RPMI7951 (cell line): ENCODE measurements at places on chromosomes 3 and 15. TPM values are rescaled to one million over a fixed set of nuclear protein-coding genes. Genes with fewer than 3 reads are reported as not detected.

GP9 gene
- not detected in 2 replicates for total RNA-seq

GRCh38 chr15:60752973-60753720 is 274.2 kb upstream of the ICE2 start:
- no peak for DNase-seq

GRCh38 chr3:112460519-112461195 is 38.6 kb downstream of the BTLA start:
- DNase-seq, result no peak

DNA sequence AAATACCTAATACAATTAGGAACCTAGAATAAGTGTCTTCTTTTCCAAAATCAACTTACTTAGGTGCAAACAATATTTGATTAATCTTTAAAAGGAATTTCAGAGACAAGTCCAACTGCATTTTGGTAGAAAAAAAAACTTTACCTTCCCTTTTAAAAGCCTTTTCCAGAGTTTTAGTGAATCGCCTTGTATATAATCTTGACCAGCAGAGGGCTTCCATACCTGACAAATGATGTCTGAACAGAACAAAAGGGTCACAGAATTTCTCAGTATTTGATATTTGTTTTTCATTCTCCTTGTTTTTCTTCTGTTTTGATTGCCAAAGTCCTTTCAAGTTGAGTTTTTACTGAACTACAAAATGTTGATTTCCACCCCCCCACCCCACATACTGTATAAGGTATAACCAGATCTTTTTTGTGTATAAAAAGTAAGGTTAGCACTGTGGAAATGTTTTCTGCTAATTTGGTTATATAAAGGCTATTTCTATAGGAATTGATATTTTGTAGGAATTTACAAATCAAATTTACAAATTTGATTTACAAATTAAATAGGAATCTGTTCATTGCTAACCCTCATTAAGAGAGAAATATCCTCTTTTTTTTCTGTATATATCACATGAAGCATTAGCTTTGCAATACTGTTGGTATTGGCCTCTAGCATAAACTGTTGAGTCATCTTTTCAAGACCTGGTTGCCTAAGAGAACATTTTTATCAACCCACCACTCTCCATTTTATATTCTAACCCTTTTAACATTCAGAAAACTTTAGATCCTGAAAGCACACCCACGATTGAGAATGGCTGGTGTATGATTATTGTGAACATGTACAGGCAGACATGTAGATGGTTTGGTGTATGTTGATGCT is 464.1 kb upstream of the RARB start:
- peak; percentile 32 for DNase-seq

DNA sequence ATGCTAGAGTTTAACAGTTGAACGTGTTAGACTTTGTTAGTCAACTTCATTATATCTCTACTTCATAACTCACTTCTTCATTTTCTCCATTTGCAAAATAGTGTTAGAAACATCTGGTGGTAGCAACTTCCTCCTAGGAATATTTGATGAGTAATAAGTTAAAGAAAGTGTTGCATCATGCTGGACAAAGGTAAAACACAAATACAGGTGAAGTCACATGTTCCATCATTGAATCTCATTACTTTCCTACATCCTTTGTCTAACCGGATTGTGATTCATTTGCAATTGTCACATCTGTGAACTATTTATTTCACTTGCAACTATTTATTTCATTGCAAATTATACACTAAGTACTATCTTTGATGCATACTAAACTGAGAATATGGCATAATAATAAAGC is 186.5 kb downstream of the TUSC7 start:
- no peak for DNase-seq

DNA sequence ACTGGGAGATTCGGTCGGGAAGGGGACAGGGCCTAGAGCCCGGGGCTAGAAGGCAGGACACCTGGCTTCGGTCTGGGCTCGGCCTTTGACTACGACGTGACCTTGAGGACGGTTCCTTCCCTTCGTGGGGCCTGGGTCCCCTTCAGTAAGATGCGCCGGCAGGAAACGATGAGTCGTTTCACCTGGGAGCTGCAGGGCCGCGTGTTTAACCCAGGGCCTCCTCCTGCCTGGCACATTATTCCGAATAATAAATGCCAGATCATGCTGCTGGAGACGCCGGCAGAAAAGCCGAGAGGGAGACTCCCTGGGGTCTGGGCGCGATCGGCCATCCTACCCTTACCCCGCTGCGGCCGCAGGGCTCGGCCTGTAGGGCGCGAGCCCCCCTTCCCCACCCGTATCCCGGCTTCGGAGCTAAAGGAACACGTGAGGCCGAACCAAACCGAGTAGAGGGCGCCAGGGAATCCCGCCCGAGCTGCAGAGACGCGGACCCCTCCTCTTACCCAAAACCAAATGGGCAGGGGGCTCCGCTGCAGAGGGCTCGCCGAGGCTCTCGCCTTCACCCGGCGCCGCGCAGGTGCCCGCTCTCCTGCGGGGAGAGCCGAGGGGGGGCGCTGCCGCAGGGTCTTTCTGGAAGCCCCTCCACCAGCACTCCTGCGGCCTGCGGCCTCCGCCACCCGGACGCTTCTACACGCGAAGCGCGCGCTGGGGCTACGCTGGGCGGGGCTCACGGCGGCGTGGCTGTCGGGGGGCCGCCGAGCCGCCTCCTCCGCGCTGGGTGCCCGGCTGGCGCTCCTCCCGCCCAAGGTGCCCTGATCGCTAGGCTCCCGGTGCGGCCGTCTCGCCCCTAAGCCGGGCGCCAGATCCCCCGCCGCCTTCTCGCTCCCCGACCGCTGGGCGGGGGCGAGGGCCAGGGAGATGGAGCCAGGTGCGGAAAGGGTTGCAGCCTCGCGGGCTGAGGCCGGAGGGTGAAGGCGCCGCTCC is at the start of gene BDH1:
TSS of gene BDH1 (minus strand) at position 688 of the 981 bp plus-strand sequence. CDS start 9,525 bp downstream, outside the sequence.
- DNase-seq, result peak; percentile 56

DNA sequence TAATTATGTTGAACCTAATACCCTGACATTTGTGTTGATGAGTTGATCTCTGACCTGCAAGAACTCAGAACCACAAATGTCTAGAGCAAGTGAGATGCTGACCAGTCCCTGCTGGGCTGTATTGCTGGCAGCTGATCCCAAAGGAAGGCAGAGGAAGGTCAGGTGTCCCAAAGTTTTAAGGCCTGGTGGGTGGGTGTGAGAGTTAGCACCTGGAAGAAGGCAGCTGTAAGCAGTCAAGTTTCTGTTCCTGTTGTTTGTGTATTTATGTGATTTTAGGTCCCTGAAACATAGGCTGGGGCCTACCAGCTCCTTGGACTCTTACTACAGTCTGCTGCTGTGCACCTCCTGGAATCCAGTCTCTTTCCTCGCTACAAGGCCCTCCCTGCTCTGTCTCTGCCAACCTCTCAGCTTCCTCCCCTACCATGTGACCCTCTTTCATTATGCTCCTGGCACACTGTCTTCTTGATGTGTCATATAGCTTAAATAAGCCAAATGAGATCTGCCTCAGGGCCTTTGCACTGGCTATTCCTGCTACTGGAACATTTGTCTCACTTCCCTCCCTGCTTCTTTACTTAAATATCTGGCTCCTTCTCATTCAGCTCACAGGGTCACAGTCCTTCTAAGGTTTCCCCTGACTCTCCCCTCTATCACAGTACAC is 31.0 kb upstream of the ATOSA start:
- peak; percentile 51 for DNase-seq

GRCh38 chr3:127651516-127652172 is 21.1 kb upstream of the ABTB1 start:
- DNase-seq, result no peak

DNA sequence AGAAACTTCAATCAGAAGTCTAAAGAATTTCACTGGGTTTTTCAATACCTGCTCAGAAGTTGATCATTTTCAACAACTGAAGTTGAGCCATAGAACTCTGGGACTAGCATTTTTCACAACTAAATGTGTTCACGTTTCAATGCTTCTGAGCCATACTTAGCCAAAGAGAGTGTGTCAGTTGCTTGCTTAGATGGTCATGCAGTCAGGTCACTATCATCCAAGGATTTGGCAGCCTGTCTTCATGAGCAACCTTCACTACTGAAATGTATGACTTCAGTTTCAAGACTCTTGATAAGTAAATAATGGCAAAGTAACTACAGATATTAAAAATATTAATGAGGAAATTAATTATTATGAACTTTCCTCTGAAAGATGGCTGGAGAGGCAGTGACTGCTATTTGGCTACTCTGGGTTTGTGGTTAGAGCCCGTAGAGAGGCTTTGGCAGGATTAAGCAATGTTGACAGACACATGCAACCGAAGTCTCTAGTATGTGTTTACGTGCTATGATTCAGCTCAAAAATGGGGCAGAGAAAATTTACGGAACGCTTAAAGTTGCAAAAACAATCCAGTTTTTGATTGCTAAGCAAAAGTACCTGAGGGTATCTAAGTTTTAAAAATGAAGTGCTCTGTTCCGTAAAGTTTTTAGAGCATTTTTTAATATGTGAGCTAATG is 133.8 kb downstream of the GMNC start:
- peak; percentile 44 for DNase-seq

DNA sequence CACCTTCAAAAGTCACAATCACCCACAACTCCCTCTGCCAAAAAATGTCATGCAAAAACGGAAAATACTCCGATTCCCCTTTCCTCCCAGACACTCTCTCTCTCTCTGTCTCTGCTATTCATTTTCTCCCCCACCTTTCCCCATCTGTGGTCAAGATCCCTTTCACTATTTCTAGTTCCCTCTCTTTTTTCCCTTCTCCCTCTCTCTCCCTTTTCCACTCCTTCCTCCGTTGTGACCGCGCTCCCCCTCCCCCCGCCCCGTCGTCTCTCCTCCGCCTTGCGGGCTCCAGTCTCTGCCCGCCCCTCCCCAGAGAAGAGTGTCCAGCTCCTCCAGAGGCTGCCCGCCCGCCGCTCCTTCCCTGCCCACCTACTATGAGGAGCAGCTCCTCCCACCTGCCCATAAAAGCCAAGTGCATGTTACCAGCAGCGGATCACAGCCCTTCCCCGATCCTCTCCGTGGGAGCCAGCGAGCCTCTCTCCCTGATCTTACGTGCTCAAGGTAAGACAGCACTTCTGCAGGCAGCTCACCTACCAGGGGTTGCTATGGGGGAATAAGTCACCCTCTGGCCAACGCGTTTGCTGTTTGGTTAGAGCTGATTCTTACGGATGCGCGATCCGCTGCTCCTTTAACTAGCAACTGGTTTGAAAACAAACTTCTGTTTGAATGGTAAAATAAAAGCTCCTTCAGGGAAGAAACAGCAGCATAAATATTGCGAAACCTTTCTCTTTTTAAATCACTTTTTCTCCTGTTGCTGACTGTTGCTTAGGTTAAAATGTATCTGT is at the start of gene COL8A1:
TSS of gene COL8A1 (plus strand) at position 428 of the 782 bp plus-strand sequence. CDS start 152,089 bp downstream, outside the sequence.
- peak; percentile 81 for DNase-seq

PEX5L gene
- total RNA-seq, result not detected in 2 replicates

GRCh38 chr3:43213631-43214030 is 72.7 kb upstream of the SNRK start:
- DNase-seq, result no peak

GRCh38 chr3:48716508-48716981 is 476 bp downstream of the IP6K2 start:
- DNase-seq, result no peak

GRCh38 chr3:32946973-32947788 is 4.3 kb upstream of the CCR4 start:
- no peak for DNase-seq

AP4E1 gene
- 11.2 and 11.7 TPM in 2 replicates for total RNA-seq

GRCh38 chr3:153979418-153980251 is 141.6 kb upstream of the ARHGEF26 start:
- no peak for DNase-seq

DNA sequence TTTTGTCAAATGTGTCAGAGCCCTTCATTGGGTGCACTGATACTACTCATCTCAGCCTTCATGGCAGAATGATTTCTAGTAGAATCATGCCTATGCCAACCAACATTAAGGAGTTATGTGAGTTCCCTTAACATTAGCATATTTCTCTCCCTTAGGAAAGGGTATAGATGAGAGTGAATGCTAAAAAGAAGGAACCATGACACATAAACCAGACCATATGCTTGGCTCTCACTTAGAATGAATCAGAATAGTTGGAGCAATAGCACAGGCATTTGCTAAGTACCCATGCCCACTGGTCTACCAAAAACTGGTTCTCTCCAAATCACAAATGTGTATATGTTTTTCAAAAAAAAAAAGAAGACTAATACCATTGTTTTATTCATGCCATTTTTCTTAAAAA is 51.1 kb downstream of the STRIT1 start:
- peak; percentile 60 for DNase-seq

SAMD7 gene
- total RNA-seq, result not detected in 2 replicates

EPM2AIP1 gene
- 7.8 and 10.1 TPM in 2 replicates for total RNA-seq

DNA sequence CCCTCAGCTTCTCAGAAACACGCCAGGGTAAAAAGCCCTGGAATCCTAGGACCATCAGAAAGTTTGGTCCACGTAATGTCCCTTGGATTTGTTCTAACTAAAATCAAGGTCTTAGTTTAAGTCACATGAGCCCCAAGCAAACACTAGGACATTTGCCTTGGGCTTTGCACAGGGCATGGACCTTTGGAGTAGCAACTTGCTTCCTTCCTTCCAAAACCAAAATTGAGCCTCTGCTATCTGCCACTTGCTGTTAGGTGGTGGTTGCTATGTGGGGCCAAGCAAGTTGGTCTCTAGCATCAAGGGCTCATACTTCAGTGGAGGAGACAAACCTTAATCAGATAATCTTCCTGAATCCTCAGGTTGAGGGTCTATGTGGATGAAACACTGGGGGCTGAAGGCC is 4.0 kb upstream of the DAG1 start:
- DNase-seq, result no peak

GNB4 gene
- 72.1 and 91.1 TPM in 2 replicates for total RNA-seq

DNA sequence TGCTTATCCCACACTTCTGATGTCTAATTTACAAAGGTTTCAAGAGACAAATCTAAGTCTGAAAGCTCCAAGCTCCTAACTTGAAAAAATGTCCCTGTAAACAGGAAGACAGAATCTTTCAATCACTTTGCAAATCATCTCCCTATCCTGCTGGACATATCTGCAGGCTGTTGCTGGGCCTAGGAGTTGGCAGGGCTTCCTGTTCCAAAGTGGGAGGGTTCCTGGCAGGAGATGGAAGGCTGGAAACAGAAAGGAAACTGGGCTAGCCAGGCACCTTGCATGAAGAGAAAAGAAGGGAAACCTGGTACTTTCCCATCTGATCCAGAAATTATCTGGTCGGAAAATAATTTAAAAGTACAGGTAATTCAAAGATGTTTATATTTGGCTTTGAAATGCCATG is 227.3 kb upstream of the IL12A start:
- peak; percentile 71 for DNase-seq

DNA sequence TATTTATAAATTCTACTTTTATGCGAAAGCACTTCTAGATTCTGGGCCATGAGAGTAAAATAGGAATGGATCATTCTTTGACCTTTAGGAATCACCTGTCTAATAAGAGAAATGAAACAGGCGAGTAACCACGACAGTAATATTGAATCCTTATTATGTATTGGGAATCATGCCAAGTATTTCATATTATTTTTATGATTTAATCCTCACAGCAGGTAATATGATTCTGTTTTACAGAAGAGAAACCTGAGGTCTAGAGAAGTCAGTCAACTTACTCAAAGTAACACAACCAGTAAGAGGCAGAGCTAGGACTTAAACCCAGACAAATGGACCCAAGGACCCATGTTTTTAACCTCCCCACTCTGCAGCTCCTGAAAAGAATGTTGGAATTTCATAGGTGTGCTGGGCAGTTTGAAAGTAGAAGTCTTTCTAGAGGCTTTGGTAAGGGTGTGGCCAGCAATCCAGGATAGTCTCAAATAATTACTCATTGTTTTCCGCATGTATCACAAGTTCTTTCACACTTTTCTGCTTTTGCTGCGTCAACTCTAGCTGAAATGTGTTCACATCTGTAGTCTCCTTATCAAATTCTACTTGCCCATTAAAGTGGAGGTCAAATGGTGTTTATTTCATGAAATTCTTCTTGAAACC is 181.7 kb downstream of the TPRG1 start:
- no peak for DNase-seq

SLC6A11 gene
- not detected in 2 replicates for total RNA-seq

LPP gene
- total RNA-seq, result 21.3 and 30.2 TPM in 2 replicates

BUB1B gene
- 108 and 126 TPM in 2 replicates for total RNA-seq

GRCh38 chr3:72271216-72271615 is 486.3 kb upstream of the PROK2 start:
- DNase-seq, result no peak
